ENCODE measurements at places on chromosomes 1 and 21.

GRCh38 chr1:230713915-230714764 lies at the start of gene AGT:
TSS of gene AGT (minus strand) at chr1:230714122. CDS start at chr1:230710823, 3,299 bp downstream.
- DNase-seq = no peak

DNA sequence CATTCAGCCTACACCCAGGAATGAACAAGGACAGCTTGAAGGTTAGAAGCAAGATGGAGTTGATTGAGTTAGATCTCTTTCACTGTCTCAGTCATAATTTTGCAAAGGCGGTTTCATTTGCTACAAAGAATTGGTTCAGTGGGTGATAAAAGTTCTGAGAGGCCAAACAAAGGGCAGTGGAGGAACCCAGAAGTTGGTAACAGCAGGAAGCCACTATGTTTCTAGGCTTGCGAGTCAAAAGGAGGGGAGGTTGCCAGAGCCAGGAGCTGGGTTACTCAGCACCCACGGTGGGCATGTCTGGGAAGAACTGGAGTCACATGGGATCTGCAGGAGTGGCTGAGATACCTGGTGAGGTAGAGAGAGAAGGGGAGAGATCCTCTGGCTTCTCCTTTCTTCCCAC lies 64.2 kb upstream of the MRPS6 start:
- DNase-seq = no peak

DNA sequence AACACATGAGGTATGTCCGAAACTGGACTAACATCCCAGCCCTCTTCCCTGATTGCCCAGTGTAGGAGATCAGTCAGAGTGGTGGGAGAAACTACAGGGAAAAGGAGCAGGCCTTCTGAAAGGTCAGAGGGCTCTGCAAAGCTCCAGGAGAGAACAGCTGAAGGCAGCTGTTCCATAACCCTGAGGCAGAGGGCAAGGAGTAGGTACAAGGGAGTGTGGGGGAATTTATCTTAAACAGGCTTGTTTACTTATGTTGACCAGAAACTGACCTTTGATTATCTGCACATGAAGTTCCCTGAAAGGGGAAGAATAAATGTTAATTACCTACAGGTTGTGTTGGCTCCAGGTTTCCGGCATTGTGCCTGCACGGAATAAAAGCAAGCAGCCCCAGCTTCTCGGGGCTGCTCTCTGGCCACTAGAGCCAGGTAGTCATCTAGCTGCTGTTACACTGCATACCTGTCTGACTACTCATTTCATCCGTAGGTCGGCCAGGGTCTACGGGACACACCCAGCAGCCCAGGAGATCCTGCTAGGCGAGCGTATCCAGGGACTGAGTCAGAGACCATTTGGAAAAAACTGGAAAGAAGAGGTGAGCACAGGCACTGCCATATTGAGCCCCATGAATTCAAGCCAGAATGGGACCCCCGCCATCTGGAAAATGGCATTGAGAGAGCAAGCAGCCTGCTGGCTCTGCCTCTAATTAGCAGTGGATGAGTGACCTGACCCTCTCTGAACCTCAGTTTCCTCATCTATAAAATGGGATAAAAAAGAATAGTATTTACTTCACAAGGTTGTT lies 14.9 kb upstream of the PAQR7 start:
- no peak for DNase-seq

DNA sequence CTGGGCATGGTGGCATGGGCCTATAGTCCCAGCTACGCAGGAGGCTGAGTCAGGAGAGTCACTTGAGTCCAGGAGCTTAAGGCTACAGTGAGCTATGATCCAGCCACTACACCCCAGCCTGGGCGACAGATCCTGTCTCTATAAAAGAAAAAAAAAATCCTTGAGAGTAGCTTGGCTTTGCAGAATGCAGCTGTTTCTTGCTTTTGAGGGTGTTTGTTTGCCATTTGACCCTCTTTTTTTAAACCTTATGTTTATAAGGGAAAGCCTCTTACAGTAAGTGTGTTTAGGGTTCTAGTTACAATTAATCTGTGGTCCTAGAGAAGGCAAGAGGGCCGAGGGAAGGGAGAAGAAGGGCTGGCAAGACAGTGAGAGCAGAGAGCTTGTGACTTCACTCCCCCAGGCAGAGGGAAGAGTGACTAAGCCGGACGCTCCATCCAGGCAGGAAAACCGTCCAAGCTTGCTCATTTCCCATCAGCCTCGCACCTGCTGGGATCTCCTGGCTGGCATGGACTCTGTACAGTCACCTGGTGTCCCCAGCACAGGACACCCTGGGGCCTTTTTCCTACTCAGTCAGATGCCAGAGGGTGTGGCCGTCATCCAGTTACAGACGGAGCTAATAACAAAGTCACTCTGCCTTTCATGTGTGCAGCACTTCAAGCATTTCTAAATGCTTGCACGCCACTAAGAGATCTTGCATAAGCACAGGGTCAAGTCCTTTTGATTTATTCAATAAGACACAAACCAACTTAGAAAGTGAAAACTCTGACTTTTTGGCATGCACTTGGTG lies 55.5 kb upstream of the PSEN2 start:
- no peak for DNase-seq

DNA sequence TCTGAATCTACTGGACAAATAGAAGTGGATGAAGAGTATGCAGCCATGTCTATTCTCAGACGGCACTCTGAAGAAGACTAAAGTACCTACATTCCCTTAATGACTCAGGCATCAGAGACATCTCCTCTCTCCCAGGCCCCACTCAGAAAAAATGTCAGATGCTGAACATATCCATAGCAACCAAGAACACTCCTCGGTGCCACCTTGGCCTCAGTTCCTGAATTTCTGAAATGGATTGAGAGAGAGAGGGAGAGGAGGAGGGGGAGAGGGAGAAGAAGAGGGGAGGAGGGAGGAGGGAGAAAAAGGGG lies 16.0 kb upstream of the OVAAL start:
- DNase-seq = no peak
